Skin of body (tissue), 3 donors: ENCODE measurements at places on chromosomes 5 and 9. TPM values are rescaled to one million over a fixed set of nuclear protein-coding genes. Genes with fewer than 3 reads are reported as not detected.

DNA sequence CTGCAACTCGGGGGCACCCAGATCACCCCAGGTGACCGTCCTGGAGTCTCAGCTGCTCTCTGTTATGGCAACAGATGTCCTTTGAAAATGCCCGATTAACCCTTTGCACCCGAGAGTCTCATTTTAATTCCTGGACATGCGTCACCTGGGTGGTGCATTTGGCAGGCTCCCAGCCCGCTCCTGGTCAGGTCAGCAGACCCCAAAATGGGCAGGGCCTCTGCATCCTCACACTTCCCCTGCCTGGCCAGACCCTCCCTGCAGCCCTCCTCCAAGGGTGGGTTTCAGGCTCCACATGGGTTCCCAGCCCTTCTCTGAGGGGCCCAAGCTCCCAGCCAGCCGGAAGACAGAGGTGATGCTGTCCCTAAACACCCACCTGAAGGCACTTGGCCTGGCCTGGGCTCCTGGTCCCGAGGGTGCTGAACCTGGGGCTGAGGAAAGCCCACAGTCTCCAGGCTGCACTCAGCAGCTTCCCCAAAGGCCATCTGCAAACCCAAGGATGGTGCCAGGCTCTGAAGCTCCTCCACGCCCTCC, 69.4 kb downstream of the PSMB7 start:
- DNase-seq = no peak

- DNase-seq = no peak
Measured at GRCh38 chr5:59842999-59843398, 50.5 kb downstream of the PDE4D start.

- DNase-seq = no peak
Measured at GRCh38 chr5:132267931-132268768, 10.7 kb downstream of the PDLIM4 start.

The NCS1 gene
- 7.6 TPM for total RNA-seq

GRCh38 chr5:59025734-59026133, 442.9 kb downstream of the RAB3C start:
- no peak for DNase-seq

- no peak for DNase-seq
Measured at GRCh38 chr5:96054311-96055030, 92.8 kb upstream of the ELL2 start.

DNA sequence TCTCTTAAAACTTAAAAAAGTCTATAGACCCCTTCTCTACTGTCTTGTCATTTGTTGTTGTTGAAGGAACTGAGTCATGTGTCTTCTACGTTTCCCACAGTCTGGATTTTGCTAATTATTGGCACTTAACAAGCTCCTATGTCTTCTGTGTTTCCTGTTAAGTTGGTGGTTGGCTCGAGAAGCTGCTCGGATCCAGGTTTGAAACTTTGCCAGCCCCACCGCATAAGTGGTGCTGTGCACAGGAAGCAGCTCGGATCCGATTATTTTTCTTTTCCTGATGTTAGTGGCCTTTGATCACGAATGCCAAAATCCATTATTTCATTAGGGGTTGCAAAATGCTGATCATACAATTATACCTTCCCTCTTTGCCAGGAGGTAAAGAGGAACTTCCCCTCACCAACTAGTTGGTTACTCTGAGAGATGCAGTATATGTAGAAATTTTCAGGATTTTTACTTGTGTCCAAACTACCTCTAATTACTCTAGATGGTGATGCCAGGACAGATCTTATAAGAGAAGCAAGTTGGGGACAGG, 186.5 kb downstream of the NSG2 start:
- no peak for DNase-seq

The GABRP gene
- total RNA-seq = 31.4 TPM

DNA sequence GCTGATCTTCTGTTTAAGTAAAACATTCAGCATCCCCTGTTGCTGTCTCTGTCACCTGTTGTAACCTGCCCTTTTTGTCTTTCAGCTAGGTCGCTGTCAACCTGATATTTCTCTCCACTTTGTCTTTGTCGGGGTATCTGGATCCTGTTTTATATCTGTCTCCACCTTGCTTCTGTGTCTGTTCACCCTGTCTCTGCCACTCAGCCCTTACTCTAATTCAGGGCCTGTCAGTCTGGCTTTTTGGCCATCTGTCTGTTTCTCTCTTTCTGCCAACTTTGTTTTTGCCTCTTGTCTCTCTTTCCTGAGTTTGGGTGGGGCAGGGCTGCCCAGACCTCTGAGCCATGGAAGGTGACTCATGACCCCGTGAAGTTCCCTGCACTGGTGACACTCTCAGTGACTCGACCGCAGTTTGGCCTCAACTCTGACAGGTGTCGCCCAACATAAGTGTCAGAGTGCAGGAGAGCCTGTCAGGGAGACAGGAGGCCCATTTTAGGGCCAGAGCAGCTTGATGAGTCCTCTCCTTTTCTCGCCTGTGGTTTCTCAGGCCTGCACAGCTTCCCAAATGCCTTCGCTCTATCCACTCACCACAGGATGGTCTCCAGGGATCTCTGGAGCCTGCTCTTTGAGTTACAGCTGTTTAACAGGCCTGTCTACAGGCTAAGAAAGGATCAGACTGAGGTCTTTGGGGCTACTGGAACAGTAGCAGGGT, 868 bp downstream of the ZBTB43 start:
- DNase-seq = no peak

DNA sequence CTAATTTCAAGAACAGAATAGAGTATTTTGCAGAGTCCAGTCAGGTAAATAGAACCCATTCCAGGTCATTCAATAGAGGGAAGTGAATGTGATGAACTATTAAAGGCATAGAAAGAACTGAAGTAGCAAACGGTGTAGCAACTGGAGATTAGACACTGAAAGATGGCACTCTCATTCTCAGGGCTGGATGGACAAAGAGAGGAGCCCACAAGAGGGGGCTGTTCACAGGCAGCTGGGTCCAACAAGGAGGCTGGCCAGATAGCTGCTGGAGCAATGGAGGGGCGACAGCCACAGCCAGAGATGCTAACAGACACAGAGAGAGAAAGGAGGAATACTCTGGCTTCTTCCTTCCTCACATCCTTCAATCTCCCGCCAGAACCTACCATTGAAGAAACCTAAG, 93.1 kb upstream of the SMARCA2 start:
- DNase-seq = no peak

- DNase-seq = no peak
Measured at GRCh38 chr5:102483736-102484135, 15.1 kb downstream of the SLCO6A1 start.

DNA sequence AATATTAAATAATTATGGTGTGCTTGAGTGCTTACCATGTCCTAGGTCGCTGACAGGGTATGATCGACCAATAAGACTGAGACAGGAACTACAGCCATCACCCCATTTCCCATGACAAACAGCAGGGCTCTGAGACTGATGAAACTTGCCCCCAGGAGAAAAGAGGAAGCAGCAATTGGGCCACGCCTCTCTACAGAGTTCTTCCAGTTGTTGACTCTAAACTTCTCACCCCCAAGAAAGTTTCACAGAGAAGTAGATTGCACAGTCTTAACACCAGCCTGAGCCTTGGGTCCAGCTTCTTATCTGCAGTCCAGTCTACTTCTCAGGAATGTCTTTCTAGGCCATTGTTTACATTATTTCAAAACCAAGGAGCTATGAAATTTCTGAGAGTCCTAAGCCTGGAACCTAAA, 182.2 kb upstream of the ANKRD55 start:
- DNase-seq = no peak

The SGCD gene
- 54.5 TPM for total RNA-seq

GRCh38 chr9:27261517-27262211, 35.3 kb downstream of the EQTN start:
- no peak for DNase-seq

The ENG gene
- 9.1 TPM for total RNA-seq

The GRAMD2B gene
- 26.2 TPM for total RNA-seq

The IL13 gene
- total RNA-seq = 0.10 TPM

The SLC6A7 gene
- not detected for total RNA-seq

GRCh38 chr5:73299665-73300336, 126.8 kb downstream of the TMEM174 start:
- DNase-seq = peak; percentile 10

The ANKRD31 gene
- total RNA-seq = 0.30 TPM

DNA sequence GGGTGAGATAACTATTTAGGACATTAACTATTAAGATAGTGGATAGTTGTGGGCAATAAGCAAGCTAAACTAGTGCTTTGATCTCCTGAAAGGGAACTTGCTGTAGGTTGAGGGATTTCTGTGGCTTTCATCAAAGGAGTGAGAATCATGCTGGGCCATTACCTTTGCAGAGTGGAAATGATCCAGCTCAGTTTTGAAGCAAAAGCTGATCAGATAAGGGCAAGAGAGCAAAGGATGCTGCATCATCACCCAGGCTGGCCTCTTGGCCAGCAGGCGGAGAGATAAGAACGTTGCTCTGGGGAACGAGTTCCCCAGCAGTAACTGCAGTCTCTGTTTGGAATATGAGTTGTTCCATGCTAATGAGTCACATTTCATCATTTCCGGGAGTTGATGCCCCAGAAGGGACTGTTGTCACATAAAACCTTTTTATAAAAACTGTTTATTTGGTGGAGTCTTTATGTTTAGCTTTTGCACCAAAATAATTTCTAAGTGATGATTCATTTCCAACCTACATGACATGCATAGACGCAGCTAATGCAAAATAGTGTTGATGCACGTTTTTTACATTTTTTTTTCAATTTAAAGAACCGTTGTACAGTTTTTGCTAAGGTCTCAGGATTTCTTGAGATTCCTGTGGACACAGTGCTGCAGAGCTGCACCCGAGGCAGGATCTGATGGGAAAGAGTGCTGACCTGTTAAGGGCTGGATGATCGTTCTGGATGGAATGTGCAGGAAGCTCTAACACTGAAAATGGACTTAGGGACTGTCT, 99.3 kb downstream of the ACTBL2 start:
- DNase-seq = no peak

The OR1Q1 gene
- not detected for total RNA-seq

The SLC45A2 gene
- 0.39 TPM for total RNA-seq

The DBN1 gene
- 41.1 TPM for total RNA-seq

The ADGRV1 gene
- total RNA-seq = 11.2 TPM

- no peak for DNase-seq
Measured at GRCh38 chr9:125633116-125633745, 73.8 kb downstream of the MAPKAP1 start.

The CDC25C gene
- total RNA-seq = 3.5 TPM

DNA sequence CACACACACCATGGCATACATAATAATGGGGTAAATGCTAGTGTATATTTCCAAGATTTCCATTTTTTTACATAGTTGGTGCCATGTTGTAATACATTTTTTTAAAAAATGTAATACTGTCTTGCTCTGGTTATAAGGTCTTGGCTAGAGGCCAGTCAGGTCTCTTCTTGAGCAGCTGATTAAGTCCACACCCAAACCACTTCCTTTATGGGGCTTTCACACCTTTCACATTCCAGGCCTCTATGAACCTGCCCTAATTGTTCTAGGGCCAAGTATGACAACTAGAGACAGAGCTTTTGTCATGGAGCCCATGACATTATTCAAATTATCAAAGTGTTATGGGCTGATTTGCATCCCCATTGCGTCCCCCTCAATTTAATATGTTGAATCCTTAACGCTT, 495.6 kb upstream of the CTNND2 start:
- no peak for DNase-seq

The FOXD4L4 gene
- 0.20 TPM for total RNA-seq

DNA sequence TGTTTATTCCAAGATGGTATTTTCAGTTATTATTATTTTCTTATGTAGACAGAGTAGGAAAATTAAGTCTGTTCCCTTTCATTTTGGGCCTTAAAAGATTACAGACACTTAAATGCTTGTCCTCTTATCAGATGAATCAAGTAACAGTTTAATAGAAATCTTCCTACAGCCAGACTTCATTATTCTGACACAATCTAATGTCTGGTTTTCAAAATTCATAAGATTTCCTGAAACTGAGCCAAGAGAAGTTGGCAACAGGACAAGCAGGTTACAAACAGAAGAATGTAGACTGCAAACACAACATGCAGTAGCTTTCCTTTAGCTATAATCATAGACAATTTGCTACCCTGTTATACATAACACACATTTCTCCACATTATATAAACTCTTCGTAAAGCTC, 130.5 kb downstream of the FBXL17 start:
- DNase-seq = no peak

GRCh38 chr9:131441441-131441840, 47.6 kb downstream of the PRRC2B start:
- DNase-seq = no peak
